ENCODE measurements at places on chromosomes 11 and 22.

DNA sequence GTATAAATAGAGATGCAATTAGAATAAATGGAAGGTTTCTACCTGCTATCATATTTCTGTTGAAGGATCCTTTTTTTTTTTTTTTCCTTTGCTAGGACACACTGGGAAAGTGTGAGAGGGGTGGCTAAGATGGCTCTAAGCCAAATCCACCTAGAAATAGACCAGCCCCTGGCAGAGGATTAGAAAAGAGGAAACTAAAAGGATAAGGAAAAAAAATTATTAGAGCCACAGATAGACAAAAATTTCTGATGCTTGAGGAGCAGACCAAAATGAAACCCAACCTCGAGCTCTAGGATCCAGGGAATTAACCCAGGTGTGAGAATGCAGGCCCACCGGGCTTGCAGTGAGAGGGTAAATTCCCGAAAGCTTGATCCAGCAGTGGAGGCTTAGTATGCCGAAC, 262.3 kb downstream of the CADM1 start:
- no peak for DNase-seq

DNA sequence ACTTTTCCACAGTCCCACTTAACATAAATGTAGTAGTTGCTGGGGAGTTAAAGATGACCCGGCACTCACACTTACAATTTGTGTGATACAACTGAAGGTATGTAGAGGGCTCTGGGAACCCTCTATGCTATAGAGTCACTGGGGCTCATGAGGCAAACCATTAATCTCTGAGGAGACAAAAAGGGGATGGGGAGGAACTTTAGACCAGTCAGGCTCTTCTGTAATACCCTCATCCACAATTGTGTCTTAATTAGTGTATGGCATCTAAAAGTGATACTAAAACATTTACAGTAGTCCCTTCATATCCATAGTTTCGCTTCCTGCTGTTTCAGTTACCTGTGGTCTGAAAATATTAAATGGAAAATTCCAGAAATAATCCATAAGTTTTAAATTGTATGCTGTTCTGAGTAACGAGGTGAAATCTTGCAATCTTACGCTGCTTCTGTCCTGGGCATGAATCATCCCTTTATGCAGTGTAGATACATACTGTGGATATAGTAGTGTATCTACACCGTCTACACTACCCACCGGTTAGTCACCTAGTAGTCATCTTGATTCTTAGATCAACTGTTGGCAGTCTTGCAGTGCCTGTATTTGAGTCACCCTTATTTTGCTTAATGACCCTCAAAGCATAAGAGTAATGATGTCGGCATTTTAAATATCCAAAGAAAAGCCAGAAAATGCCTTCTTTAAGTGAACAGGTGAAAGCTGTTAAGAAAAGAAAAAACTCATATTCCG, 12.2 kb downstream of the CBL start:
- no peak for DNase-seq

- DNase-seq = no peak
Measured at GRCh38 chr22:47022475-47022874, 260.0 kb downstream of the TBC1D22A start.

GRCh38 chr11:126700768-126701519, 299.6 kb downstream of the KIRREL3 start:
- DNase-seq = no peak

DNA sequence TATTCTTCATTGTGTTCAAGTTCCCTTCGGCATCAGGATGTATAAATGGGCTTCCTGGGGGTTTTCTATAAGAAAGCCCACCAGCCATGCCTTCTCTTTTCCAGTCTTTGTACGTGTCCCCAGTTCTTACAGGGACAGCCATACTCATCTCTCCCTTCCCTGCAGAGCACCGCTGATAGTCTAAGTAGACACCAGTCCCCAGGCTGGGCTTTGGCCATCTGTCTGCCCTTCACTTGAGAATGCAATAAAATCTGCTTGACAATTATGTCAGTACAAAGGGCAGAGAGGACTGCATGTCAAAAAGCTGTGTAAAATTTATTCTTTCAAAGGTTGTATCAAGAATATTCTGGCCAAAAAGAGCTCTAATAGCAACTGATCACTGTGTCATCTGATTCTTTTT, 27.3 kb downstream of the NTM start:
- no peak for DNase-seq

DNA sequence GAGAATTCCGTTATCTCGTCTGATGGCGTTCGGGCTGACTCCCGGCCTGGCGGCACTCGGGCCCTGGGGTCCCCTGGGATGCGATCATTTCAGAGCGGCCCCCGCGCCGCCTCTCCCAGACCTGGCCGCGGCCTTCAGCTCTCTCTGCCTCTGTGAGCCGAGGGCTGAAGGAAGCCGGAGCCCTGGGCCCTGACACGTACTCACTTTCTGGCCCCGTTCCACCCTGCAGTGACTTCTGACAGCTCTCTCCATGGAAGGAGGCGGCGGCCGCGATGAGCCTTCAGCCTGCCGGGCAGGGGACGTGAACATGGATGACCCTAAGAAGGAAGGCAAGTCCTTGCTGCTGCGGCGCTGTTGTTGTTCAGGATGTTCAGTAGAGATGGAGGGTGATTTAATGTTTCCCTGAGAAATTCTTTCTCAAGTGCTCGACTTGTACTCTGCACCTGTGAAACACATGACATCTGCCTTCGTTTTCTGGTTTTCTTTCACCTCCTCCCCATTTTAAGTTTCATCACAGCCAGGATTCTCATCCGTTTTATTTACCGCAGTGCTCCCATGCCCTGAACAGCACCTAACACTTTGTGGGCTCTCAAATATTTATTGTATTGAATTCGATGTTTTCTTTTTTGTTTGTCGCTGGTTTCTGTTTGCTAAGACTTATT, 612 bp downstream of the GTSE1 start:
- no peak for DNase-seq

DNA sequence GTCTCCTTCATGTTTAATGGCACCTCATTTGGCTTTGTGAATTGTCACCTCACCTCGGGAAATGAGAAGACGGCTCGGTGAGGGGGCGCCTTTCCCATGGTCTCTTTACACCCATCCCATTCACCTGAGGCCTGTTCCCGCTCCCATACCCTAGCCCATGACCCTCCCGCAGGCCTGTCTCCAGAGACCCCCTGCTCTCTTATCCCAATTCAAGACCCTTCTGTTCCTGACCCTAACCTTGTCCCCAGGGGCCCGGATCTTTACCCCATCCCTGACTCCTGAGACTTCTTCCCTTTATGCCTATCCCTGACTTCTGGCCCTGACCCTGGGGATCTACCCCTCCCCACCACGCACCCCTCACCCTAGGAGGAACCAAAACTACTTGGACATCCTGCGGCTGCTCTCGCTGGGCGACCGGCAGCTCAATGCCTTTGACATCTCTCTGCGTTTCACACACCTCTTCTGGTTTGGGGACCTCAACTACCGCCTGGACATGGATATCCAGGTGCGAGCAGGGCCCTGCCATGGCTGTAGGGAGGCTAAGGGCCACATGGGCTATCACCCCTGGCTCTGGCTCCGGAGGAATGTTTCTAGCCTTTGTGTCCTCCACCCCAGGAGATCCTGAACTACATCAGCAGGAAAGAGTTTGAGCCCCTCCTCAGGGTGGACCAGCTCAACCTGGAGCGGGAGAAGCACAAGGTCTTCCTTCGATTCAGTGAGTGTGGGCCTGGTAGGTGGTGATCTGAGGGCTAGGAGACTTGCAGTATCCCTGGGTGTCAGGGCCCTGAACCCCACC, 7.9 kb downstream of the INPPL1 start:
- DNase-seq = no peak

GRCh38 chr11:2300290-2300935, 1.3 kb downstream of the C11orf21 start:
- DNase-seq = no peak

GRCh38 chr22:34879001-34879400, 187.0 kb upstream of the ISX start:
- no peak for DNase-seq

DNA sequence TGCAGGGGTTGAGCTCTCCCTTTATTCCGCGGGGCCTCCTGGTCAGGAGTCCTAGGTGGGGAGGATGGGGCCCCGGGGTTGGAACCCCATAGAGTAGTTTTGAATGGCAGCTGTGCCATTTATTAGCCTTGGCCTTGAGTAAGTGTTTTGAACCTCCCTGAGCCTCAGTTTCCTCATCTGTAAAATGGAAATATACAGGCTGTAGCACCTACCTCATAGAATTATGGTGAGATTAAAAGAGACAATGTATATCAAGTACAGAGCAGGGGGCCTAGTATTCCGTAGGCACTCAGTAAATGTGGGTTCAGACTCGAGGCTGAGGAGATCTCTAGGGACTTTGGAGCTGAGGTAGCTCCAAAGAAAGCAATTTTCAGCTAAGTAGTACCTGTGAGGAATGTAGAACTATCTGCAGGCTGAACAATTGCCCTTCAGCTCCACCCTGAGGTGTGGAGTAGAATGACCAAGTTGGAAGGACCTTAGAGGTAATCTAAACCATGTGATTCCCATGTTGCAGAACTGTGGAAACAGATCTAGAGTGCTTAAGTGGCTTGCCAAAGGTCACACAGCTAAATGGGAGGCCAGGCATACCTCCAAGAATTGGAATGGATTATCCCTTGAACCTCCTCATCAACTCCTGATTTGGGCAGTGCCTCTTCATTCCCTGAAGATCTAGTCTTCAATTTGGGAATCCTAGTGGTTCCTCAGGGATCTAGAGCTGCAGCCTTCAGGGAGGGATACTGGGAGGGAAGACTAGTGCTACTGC, 682 bp downstream of the PGAP2 start:
- no peak for DNase-seq

- no peak for DNase-seq
Measured at GRCh38 chr22:20580611-20581502, 73.4 kb downstream of the MED15 start.

All from activated CD4-positive, CD25-positive, alpha-beta regulatory T cell (primary cell).